ENCODE measurements at places on chromosomes 1 and 21.

- no peak for DNase-seq
Measured at GRCh38 chr1:109047339-109047738, 5.4 kb upstream of the WDR47 start.

- no peak for DNase-seq
Measured at GRCh38 chr1:157369808-157370521, 182.3 kb downstream of the FCRL5 start.

DNA sequence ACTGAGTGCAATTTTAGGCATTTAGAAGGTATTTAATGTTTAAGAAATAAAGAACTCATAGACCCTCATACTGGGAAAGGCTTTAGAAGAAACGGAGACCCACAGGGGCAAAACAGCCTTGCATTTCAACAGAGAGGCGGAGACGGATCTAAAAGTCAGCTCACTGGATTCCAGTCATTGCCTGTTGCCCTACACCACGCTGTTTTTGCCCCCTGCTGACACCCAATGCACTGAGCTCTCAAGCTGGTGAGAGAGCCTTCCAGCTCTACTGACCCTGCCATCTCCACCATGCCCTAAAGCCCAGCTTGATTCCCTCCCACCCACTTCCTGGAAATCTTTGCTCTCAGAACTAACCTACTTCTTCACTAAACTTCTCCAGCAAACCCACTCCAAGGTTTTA lies 7.2 kb upstream of the TRAF3IP3 start:
- no peak for DNase-seq

DNA sequence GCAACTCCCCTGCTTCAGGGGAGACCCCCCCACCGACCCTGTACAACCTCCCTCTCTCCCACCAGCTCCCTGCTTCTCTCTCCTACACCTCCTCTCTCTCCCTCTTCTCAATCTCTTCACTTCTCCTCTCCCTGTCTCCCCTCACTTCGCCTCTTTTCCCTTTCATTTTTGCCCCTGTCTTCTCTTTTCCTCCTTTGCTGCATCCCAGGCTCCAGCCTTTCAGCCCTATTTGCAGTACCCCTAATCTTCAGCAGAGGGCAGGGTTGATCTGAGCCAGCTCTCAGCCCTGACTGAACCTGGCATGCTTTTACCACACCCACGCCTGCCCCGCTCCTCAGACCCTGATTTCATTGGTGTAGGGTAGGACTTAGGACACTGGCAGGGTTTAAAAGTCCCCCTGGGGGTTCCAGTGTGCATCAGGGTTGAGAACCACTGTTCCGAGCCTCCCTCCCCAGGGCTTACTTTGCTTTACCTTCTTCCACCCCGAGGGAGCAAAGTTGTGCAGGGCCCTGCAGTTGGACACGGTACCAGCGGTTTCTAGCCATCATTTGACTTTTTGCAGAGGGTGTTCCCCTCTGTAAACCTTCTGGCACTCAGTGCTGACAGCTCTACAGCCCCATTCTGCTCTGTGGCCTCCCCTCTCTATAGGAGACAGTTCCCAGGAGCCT lies 67.3 kb upstream of the CNTN2 start:
- DNase-seq: no peak

GRCh38 chr1:204514828-204515227 lies 1.4 kb upstream of the MDM4 start:
- DNase-seq: no peak

- DNase-seq: no peak
Measured at GRCh38 chr1:13570924-13571323, 12.7 kb upstream of the PDPN start.

DNA sequence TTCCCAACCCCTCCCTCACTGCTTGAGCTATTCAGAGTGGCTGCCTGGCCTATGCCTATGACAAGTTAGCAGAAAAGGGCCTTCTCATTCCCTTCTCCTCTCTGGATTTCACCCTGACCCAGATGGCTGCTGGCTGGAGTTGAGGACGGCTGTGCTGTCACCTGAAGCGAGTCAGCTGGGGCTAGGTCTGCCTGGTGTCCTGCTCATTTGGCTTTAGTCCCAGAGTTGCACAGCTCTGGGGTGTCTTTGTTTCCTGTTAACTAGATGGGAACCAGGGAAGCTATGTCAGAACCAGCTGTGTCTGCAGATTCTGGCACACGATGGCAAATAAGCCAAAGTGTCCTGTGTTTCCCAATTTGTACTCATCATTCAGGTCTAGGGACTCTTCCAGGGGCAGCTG lies 52.9 kb downstream of the CNIH3 start:
- DNase-seq: no peak

- DNase-seq: peak; percentile 64
Measured at GRCh38 chr21:37916310-37917051, at the start of gene KCNJ6. Gene KCNJ6, minus strand, starts transcription at chr21:37916457. Its CDS starts 75,775 bp downstream, at chr21:37840682.

Measured in SHP77 treated with DMSO at 0.1 percent for 48 hours (cell line).